ENCODE measurements at places on chromosomes 7 and 10. TPM values are rescaled to one million over a fixed set of nuclear protein-coding genes. Genes with fewer than 3 reads are reported as not detected.

COBL gene
- polyA plus RNA-seq: not detected

DNA sequence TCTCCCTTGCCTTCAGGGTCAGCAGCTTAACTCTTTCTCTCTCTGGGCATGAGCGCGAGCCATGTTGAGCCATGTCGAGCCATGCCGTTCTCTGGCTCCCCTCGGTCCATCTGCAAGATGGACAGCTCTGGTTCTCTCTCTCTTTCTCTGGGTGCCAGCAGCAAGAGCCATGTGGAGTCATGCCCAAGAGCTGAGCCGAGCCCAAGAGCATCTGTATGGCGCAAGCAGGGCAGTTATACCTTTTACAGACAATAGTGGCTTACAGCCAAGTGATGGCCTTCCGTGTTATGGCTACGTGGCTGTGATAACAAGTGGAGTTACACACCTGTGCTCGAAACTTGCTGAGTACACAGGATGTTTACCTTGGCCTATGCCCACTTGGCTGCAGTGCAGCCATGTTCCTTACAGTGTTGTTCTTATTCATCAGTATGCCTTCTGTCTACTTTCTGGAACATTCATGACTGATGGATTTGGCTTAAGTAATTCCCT, 327.7 kb downstream of the GLRX3 start:
- DNase-seq: no peak

- DNase-seq: no peak
These were observed 46.6 kb downstream of the HERPUD2 start for GRCh38 chr7:35648367-35648766.

- no peak for DNase-seq
These were observed 19.9 kb downstream of the FAM241B start for GRCh38 chr10:69649786-69650550.

- no peak for DNase-seq
These were observed 5.2 kb upstream of the BRI3 start for GRCh38 chr7:98276241-98276761.

Data from naive B cell (primary cell).